ENCODE measurements at places on chromosomes 11 and 22.

- DNase-seq, result no peak
Observed at GRCh38 chr22:45302751-45303150, 7.0 kb upstream of the FAM118A start.

DNA sequence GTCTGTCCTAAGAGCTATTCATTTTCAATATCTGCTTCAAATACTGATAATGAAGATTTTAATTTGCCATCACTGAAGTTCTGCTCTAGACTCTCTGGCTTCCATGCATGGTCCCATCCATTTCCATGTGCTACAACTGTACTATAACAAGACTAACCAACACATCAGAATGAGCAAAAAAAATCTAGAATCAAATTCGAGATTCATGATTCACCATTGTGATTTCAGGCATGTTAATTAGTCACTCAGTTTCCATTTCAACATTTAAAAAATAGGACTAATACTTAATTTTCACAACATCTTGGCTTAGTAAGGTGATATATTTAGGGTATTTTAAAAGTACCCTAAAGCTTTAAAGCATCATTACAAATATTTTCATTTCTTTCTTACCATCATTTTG lies 22.8 kb downstream of the PICALM start:
- no peak for DNase-seq

DNA sequence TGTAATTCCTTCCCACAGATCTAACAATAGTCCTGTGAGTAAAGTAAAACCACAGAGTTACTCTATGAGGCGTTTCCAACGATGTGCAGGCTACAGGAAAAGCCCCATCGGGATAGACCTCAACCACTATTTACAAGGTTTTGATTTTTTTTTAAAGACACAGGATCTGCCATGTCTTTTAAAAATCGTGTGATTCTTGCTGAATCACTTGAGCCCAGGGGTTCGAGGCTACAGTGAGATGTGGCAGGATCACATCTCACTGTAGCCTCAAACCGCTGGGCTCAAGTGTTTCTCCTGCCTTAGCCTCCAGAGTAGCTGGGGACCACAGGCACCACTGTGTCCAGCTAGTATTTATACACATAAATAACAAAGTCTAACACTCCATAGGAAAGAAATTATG lies 7.8 kb downstream of the TAF1D start:
- no peak for DNase-seq

- DNase-seq, result no peak
Observed at GRCh38 chr11:11468954-11469353, 115.9 kb upstream of the CSNK2A3 start.

GRCh38 chr11:126029805-126030204 lies 32.9 kb downstream of the CDON start:
- no peak for DNase-seq

GRCh38 chr11:64627371-64627770 lies 36.4 kb downstream of the SLC22A12 start:
- no peak for DNase-seq

DNA sequence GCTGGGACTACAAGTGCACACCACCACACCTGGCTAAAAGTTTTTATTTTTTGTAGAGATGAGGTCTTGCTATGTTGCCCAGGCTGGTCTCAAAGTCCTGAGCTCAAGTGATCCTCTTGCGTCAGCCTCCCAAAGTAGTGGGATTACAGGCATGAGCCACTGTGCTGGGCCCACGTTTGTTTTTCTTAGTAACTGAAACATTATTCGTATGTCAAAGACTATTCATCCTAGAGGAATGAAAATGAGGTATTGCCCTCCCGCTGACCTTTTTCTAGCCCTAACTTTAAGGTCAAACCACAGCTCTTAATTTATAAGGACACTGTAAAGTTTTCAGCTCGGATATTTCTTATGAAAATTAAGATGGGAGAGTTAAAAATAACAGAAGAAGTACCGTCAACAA lies 33.2 kb upstream of the PAX6 start:
- DNase-seq, result no peak
